Aorta (tissue), 5 donors: ENCODE measurements at places on chromosomes 16 and 17.

- DNase-seq: peak; percentile 37
These were observed 13.5 kb upstream of the C16orf95 start for GRCh38 chr16:87330646-87331045.

DNA sequence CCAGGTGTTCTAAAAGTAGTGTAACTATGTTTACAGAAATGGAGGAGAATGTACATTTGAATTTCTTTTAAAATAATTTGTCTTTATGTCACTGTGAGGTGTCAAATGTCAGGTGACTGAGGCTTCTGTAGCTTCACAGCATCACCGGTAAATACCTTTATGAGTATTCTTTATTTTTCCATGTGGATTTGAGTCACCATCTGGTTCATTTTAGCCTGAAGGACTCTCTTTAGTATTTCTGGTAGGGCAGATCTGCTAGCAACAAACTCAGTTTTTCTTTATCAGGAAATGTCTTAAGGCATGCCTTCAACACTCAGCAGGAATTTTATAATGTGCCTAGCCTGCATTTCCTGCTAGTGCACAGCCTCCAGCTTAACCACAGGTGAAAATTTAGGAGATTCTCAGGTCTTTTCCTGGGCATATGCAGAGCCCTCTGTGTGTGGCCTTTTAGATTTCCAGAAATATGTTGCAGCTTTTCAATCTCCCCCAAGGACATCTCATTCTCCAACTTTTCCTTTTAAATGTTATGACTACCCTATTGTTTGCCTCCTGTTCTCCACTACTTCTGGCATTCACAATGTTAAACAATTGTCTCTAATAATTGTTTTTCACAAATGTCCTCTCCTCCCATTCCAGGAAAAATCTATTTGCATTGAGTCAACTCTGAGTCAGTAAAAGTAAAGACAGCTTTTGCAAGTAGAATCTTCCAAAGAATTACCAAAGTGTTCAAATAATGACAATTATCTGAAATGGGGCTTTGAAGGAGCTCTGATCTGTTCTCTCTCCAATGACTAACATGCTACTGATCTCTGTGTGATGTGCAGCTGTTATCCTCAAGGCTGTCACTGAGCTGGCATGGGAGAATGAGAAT, 239.4 kb upstream of the CPHXL start:
- no peak for DNase-seq

DNA sequence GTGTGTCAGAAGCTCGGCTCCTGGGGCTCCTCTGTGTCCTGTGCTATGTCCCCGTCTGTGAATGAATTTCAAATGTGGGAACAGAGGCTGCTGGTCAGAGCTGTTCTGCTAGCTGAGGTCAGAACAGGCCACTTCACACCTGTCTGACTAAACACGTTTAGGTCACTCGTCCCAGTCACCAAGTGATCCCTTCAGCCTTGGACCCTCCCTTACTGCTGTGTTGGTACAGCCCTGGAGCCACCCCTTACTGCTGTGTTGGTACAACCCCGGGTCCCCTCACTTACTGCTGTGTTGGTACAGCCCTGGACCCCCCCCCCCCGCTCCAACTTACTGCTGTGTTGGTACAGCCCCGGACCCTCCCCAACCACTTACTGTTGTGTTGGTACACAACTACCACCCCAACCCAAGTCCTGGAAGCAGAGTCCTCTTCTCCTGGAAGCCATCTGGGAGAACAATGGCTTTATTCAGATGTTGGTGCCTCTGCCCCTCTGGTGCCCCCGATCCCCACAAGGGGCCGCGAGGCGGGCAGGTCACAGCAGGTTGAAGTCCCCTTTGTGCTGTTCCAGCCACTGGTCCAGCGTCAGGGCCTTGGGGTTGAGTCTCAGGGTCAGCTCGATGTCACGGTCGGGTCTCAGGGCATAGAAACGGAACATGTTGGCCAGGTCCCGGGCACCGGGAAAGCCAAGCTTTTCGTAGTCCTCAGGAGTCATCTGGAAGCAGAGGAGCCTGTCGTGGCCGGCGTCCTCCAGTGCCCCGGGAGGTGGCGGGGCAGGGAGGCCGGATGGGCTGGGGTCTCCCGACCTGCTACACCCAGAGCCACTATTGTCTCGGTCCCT, 13.0 kb downstream of the NMRAL1 start:
- no peak for DNase-seq

DNA sequence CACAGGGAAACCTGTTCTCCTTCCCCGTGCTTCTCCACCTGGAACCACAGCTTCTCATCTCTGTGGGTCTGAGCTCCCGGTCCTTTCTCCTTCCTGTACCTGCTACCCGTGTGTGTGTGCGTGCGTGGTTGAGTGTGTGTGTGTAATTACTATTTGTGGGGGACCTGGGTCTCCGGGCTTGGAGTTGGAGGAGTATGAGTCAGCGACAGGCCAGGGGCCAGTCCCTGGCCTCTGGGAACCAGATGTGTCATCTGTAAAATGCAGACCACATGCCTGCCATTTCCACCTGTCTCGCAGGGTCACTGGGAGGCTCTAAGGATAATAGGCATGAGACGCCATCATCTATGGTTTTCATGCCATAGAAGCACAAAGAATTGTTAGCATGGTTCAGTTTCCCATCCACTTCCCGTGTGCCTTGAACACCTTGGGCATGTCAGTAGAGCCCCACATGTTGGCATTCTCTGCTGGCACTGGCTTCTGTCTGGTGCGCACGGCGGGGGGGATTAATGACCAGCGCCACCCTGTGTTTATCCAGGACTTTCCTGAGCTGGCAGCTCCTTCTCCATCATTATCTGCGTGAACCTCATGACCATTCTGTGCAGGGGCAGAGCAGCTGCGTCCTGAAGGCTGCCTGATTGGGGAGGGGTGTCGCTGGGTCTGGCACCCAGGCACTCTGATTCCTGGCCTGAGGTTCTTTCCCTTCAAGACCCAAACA, 1.5 kb downstream of the ZNF205 start:
- DNase-seq: no peak

- DNase-seq: peak; percentile 98
These were observed at the start of gene TBC1D10B for GRCh38 chr16:30370456-30371247. TBC1D10B (minus strand) TSS chr16:30370494; CDS start chr16:30370183, 311 bp downstream.

DNA sequence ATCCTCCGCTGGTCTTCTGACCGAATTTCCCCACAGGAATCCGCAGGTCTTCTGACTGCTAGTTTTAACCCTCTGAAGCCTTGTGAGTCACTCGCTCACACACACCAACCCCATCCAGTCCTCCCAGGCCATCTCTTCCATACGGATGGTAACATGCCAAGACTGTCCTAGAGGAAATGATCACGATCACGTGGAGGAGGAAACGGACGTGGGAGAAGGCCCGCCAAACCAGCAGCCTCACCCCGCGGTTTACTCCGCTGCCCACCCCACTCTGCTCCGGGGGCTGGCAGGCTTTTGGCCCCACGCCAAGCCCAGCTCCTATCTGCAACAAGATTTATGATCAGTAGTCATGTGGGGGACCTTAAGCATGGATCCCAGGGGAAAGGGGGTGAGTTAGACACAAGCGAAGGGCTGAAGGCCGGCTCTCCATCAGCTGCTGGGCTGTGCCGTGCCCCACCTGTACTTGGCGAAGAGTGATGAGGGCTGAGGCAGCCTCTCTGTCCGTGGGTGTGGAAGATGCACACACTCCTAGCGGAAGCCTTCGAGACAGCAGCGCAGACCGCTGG, 1.5 kb upstream of the FAAP100 start:
- DNase-seq: no peak

DNA sequence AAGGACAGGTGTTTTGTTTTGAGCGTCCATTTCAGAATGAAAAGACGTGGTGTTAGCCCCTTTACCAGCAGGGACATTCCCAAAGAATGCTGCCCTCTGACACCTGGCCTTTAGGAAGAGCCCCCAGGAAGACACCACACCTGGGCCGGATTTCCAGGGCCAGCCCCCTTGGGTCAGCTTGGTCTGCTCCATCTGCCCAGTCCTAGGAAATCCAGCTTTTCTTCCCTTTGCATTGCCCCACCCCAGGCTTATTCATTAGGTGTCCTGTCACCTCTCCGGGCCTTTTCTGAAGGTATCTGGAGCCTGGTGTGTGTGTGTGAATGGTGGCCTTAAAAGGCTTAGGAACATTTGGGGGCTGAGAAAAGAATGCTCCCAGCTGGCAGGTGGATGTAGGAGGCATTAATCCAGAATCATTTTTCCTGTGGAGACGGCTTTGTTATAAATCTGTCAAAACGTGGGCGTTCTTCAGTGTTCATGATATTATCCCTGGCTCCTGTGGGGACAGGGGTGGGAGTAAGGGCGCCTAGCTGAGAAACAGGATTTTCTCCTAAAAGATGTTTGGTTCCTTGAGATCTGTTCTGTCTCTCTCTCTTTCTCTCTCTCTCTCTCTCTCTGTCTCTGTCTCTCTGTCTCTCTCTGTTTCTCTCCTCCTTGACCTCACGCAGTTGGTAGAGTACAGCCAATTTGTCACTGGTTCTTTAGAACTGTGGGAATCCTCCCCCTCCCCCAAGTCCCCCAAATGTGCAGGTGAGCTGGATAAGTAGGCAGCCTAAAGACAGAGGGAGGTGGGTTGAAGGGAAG, 84.0 kb downstream of the NTN1 start:
- no peak for DNase-seq

DNA sequence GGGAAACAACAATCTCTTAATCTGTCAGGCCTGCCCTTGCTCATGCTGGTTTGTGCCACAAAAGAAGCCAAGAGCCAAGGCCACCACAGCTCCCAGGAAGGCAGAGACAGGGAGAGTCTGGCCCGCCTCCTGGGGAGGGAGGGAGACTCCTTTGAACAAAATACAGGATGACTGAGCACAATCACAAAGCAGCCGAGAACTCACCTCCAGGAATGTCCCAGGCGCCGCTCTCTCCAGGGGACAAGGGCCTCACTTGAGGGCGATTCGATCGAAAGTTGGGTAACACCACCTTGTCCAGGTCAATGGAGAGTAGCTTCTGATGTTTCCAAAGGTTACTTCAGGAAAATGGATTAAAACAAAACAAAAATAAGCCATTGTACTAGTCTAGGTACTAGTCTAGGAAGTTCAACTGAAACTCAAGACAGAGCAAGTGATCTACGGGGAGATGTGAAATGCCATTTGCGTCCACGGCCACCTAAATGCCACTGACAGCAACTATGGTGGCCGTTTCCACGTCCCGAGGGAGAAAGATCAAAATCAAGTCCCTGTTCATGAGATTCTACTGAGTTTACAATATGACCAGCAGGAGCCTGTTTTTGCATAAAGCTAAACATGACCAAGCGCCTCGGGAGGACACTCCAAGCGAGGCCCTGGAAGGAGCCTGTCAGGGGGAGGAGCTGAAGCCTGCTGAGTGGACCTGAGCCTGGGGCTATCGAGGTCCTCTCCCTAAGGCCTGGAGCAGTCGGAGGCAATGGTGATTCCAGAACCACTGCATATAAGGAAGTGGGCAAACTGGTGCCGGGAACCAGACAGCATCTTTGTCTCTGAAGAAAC, 13.4 kb upstream of the SLC38A8 start:
- DNase-seq: no peak

GRCh38 chr17:78381601-78382232, 3.3 kb downstream of the PGS1 start:
- no peak for DNase-seq

- DNase-seq: no peak
These were observed 1629.2 kb downstream of the CDH8 start for GRCh38 chr16:60407034-60407433.

DNA sequence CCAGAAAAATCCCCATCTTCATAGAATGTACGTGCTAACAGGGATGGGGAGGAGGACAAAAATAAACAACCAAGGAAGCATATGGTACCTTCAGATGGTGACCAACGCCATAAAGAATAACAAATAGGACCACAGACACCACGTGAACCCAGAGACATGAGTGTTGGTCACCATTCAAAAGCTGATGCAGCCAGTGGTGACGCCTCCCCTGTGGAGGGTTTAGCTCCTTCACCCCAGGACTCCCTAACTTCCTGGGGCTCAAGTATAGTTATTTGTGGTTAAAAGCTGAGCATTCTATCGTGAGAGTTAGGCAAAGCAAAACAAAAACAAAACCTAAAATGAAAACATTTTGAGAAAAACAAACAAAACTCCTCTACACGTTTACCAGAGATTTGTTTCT, 184.7 kb downstream of the SOX9 start:
- no peak for DNase-seq

- no peak for DNase-seq
These were observed 52.7 kb upstream of the ZNF629 start for GRCh38 chr16:30839523-30840227.

GRCh38 chr16:1180549-1181403, 27.9 kb downstream of the CACNA1H start:
- peak; percentile 86 for DNase-seq

DNA sequence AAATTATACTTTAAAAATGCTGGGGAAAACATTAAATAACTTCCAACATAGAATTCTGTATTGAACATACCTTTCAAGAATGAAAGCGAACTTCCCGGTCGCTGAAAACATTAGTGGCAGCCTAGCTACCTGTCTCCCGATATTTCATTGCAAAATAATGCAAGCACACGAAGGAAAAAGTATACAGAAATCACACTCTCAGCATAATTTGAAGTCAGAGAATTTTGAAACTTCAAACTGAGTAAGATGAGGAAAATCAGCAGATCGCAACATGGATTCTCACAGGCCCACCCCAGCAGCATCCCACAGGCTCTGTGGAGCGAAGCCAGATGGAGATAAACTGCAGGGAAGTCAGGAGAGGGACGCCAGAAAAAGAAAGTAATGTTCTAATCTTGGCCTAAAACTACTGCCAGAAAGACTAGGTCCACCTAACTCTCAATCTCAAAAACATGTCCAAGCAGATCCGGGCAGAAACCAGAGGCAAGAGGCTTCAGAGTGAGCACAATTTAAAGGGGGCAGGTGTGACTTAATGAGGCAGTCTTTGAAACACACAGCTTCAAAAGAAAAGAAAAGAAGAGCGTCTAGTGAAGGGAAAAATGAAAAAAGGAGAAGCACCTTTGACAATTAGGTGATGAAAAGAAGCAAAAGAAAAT, 4.8 kb upstream of the GOSR1 start:
- DNase-seq: no peak

DNA sequence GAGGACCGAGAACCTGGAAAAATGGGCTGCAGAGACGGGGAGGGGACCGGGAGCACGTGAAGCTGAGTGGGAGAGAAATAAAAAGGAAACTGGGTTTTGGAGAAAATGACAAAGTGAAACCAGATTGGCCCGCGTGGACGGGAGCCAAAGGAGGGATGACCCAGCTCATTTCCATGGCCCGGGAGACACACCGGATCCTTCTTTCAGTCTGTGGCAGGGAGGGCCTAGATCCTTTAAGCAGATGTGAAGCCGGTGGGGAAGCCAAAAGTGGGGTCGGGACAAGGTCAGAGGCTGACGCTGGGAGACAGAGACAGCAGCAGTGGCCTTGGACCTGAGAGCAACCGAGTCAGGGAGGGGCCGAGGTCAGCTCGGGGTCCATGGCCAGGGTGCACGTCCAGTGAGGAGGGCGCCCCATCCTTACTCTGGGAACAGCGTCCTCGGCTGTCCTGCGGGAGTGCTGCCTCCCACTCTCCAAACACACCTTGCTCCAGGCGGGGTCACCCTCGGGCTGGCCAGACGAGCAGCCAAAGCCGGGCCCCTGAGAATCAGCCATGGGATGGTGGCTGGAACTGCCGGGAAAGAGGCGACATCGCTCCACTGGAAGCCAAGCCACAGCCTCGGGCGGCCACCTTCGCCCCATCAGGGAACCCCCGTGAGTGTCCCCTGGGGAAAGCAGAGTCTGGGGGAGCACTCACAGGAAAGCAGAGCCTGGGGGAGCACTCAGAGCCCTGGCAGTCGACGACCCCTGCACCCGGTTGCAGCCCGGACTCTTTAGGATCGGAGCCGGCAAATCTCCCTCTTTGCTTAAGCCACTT, 17.3 kb downstream of the CA5A start:
- DNase-seq: peak; percentile 81

- DNase-seq: peak; percentile 91
These were observed at the start of gene SLC43A2 for GRCh38 chr17:1627982-1628855. SLC43A2 (minus strand) TSS chr17:1628834; CDS start chr17:1627874, 960 bp downstream.
